ENCODE measurements at places on chromosomes 13 and 19. TPM values are rescaled to one million over a fixed set of nuclear protein-coding genes. Genes with fewer than 3 reads are reported as not detected.

Gene ZNF90
- 4.0 TPM for total RNA-seq

Gene FAM83E
- total RNA-seq, result 3.1 TPM

Gene CNFN
- total RNA-seq, result not detected

Gene DUS3L
- total RNA-seq, result 128 TPM

Gene PNMA8B
- total RNA-seq, result 0.17 TPM

Gene HIPK4
- total RNA-seq, result not detected

Gene KCTD12
- total RNA-seq, result 4.6 TPM
